ENCODE measurements at places on chromosomes 12 and 14. TPM values are rescaled to one million over a fixed set of nuclear protein-coding genes. Genes with fewer than 3 reads are reported as not detected.

GRCh38 chr14:68964300-68965093 is 14.6 kb downstream of the ACTN1 start:
- H3K36me3 ChIP-seq: no peaks in the 10 kb centered on the region
- H3K4me3 ChIP-seq: no peak overlapping the region
- peak overlapping the region; percentile 23 for H3K27ac ChIP-seq
- no peaks in the 10 kb centered on the region for H3K27me3 ChIP-seq
- no peak for DNase-seq

GRCh38 chr14:69263771-69264170 is 3.8 kb downstream of the GALNT16 start:
- peak overlapping the region; percentile 26 for H3K27ac ChIP-seq
- peaks cover 32% of the 10 kb centered on the region for H3K4me1 ChIP-seq
- H3K27me3 ChIP-seq: peaks cover 49% of the 10 kb centered on the region
- no peak overlapping the region for H3K4me3 ChIP-seq
- DNase-seq: peak; percentile 77

GRCh38 chr14:73619524-73619923 is 7.2 kb downstream of the ACOT6 start:
- H3K27ac ChIP-seq: no peak overlapping the region
- H3K4me1 ChIP-seq: no peaks in the 10 kb centered on the region
- H3K36me3 ChIP-seq: no peaks in the 10 kb centered on the region
- no peak for DNase-seq
- no peak overlapping the region for H3K4me3 ChIP-seq

Gene KRT2
- 1,598 TPM for total RNA-seq

- no peak for DNase-seq
- no peak overlapping the region for H3K27ac ChIP-seq
- no peaks in the 10 kb centered on the region for H3K27me3 ChIP-seq
- H3K36me3 ChIP-seq: no peaks in the 10 kb centered on the region
- no peaks in the 10 kb centered on the region for H3K4me1 ChIP-seq
Measured at GRCh38 chr12:62803756-62804155, 131.2 kb downstream of the PPM1H start.

DNA sequence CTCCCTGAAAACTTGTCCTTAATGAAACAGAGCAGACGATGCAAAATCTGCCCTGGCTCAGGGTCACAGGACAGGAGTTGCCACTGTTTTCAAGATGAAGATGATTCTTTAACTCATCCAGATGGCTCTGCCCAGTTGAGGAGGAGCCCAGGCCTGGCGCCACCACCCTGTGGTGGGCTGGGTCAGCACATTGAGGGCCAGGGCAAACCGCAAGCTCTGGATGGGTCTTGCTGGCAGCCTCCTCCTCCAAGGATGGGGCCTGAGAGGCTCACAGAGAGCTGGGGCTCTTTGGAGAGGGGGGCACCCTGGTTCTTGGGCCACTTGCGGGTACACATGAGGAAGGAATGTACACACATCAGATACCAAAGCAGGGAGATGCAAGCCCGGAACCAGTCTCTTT is 158.2 kb downstream of the NUAK1 start:
- no peak for DNase-seq
- no peaks in the 10 kb centered on the region for H3K36me3 ChIP-seq
- H3K4me3 ChIP-seq: no peak overlapping the region
- H3K4me1 ChIP-seq: peaks cover 8% of the 10 kb centered on the region
- no peaks in the 10 kb centered on the region for H3K27me3 ChIP-seq

- no peak overlapping the region for H3K4me3 ChIP-seq
- no peaks in the 10 kb centered on the region for H3K27me3 ChIP-seq
- no peak overlapping the region for H3K27ac ChIP-seq
- no peak for DNase-seq
Measured at GRCh38 chr14:54133896-54134295, 177.3 kb upstream of the BMP4 start.

GRCh38 chr12:127550271-127550670 is 716.7 kb upstream of the TMEM132C start:
- H3K4me1 ChIP-seq: no peaks in the 10 kb centered on the region
- no peak for DNase-seq

DNA sequence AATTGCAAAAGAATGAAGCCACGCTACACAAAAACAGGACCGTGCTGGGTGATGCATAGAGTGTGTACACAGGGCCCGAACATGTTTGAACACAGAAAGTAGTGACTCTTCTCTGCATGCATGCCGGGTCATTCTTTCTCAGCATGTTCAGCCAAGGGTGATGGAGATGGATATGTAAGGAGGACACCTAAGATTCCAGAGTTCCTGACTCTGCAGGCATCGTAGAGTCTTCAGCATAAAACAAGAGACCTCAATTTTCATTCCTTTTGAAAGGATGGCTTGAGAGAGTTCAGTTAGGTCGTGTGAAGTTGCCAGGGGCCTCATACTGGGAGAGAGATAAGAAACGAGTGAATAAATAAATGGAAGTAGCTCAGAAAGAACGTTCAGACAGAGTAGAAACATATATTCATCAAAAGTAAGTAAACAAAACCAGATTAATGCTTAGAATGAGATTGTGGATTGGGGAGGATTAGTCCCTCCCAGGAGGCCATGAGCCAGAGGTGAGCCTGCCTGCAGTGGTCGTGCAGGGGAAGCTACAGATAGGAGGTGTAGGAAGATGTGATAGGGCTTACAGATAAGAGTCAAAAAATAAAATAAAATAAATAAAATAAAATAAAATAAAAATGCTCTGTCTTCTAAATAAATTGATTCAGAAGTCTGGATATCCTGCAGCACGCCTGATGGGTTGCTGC is 27.6 kb upstream of the SEL1L start:
- H3K36me3 ChIP-seq: no peaks in the 10 kb centered on the region
- H3K4me3 ChIP-seq: no peak overlapping the region
- no peaks in the 10 kb centered on the region for H3K4me1 ChIP-seq
- H3K27me3 ChIP-seq: no peaks in the 10 kb centered on the region

DNA sequence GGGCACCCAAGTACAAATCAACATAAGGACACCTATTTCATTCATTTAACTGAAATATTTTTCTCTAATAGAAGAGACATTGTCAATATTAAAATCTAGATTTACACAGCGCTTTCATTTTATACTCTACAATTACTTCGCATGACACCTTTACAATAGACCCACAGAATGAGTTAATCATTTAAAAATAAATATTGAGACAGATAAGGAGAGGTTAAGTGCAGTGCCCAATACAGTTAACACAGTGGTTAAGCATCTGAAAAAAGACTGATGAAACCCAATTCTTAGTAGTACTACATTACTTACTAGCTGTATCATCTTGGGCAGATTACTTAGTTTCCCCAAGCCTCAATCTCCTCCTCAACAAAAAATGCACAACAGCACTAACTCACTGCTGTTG is 116.2 kb downstream of the DENND5B start:
- H3K4me1 ChIP-seq: no peaks in the 10 kb centered on the region
- H3K4me3 ChIP-seq: no peak overlapping the region
- H3K36me3 ChIP-seq: peaks cover 2% of the 10 kb centered on the region
- no peak overlapping the region for H3K27ac ChIP-seq
- H3K27me3 ChIP-seq: no peaks in the 10 kb centered on the region

GRCh38 chr14:75980856-75981255 is 939 bp downstream of the TGFB3 start:
- H3K27ac ChIP-seq: peak overlapping the region; percentile 93
- no peaks in the 10 kb centered on the region for H3K27me3 ChIP-seq
- no peak for DNase-seq
- H3K4me1 ChIP-seq: peaks cover 52% of the 10 kb centered on the region

GRCh38 chr14:33948869-33949408 is 1.9 kb downstream of the EGLN3 start:
- no peak overlapping the region for H3K27ac ChIP-seq
- H3K27me3 ChIP-seq: no peaks in the 10 kb centered on the region
- peak overlapping the region; percentile 77 for H3K4me3 ChIP-seq
- H3K36me3 ChIP-seq: no peaks in the 10 kb centered on the region

- H3K27me3 ChIP-seq: no peaks in the 10 kb centered on the region
- DNase-seq: no peak
Measured at GRCh38 chr12:57086493-57087009, 2.4 kb upstream of the NAB2 start.

GRCh38 chr14:61033855-61034254 is 52.8 kb downstream of the SLC38A6 start:
- DNase-seq: no peak
- no peak overlapping the region for H3K4me3 ChIP-seq
- H3K27me3 ChIP-seq: no peaks in the 10 kb centered on the region
- H3K4me1 ChIP-seq: peaks cover 3% of the 10 kb centered on the region
- no peak overlapping the region for H3K27ac ChIP-seq

GRCh38 chr12:55654511-55655214 is 18.0 kb downstream of the OR10P1 start:
- H3K27ac ChIP-seq: no peak overlapping the region
- no peak overlapping the region for H3K4me3 ChIP-seq
- H3K27me3 ChIP-seq: no peaks in the 10 kb centered on the region
- no peak for DNase-seq
- no peaks in the 10 kb centered on the region for H3K4me1 ChIP-seq

GRCh38 chr12:71069311-71069710 is 88.5 kb downstream of the TSPAN8 start:
- no peak overlapping the region for H3K4me3 ChIP-seq
- H3K27me3 ChIP-seq: no peaks in the 10 kb centered on the region
- H3K27ac ChIP-seq: peak overlapping the region; percentile 1

Gene CLMN
- 5.0 TPM for total RNA-seq

GRCh38 chr12:16475521-16475920 is 128.1 kb downstream of the MGST1 start:
- no peak overlapping the region for H3K27ac ChIP-seq
- no peaks in the 10 kb centered on the region for H3K27me3 ChIP-seq

DNA sequence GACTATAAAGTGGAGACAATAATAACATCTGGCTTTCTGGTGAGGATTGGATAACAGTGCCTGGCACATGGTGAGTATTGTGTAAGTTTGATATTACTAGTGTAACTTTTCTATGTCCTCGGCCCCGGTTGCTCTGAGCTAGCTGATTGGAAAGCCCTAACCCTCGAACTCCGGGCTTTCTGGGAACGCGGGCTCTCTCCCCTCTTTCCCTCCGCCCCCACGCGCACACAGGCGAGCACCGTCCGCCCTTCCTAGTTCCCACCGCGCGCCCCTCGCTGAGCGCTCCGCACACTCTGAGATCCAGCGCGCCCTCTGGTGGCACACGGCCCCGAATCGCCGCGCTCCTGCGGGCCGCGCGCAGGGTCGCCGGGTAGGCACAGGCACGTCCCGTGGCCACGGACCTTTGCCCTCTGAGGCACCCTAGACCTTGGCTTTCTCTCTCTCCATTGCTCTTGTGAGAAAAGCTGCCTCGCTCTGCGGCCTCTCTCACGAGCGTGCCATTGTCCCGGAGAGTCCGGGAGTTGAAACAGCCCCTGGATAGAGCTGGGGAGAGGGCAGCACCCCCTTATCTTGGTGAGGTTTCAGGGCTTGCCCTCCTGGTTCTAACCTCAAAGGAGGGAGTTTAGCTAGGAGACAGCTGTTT is 23.2 kb upstream of the ESRRB start:
- DNase-seq: no peak
- peaks cover 8% of the 10 kb centered on the region for H3K4me1 ChIP-seq
- no peak overlapping the region for H3K27ac ChIP-seq

DNA sequence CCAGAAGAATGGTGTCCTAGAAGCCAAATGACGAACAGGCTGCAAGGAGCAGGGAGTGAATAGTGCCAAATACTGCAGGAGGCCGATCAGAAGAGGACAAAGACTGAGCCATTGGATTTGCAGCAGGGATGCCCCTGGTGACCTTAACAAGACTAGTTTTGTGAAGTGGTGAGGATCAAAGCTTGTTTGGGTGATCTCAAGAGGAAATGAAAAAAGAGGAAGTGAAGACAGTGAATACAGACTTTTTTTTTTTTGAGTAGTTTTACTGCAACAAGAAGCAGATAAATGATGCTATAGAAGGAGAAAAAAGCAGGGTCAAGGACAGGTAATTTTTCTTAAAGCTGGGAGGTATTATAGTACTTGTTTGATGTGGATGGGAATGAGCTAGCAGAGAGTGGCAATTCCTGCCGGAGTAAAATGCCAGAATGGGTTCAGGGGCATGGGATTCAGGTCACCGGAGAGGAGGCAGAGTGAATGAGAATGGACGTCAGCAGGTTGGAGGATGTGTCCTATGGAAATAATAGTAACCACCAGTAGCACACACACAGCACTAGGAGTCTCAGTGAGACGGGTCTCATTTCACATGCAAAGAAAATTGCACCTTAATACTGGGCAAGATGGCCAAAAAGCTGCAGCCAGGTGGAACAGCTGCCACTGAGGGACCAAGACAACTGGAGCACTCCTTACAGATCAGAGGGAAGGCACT is 345.8 kb upstream of the CCDC196 start:
- no peak overlapping the region for H3K27ac ChIP-seq
- no peaks in the 10 kb centered on the region for H3K4me1 ChIP-seq
- DNase-seq: no peak

DNA sequence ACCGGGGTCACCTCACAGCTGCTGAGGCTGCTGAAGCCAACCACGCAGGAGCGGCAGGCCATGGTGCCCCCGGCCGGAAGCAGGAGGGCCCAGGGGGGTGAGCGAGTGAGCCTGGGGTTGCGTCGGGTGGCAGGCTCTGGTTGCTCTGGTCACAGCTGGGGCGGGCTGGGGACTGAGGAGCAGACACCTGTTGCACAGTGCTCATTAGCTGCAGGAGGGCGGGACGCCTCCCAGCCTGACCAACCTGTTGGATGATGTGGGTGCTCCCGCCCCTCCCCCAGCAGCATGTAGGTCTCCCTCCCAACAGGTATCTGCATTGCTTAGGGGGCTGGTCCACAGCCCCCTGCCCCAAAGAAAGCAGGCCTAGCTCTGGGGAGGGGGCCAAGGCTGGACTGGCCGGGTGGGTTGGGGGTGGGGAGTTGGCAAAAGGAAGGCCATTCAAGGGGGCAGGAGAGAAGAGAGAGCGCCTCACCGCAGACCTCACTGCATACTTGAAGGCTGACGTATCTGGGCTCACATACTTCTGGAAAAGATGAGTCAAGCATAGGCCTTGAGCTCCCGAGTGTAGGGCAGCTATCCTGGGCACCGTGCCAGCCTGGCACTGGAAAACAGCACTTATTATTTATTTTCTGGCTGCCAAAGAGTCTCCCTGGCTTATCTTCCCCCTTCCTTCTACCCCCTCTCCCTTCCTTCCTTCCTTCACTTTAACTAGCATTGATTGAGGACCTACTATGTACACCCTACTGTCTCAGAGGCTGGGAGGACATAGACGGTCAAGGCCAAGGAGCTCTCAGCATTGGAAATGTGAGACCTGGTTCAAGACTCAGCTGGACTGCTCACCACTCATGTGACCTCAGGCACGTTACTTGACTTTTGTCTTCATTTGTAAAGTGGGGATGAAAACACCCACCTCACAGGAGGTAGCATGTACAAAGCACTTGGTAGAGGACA is at the start of gene KRT80:
Gene KRT80 (minus strand): TSS at position 174 of the 951 bp plus-strand sequence. CDS start 112 bp downstream, at position 62.
- peak within 1 kb of the TSS; percentile 48 for H3K27ac ChIP-seq
- H3K27me3 ChIP-seq: no peaks in the 10 kb centered on the region
- H3K4me1 ChIP-seq: peaks cover 43% of the 10 kb centered on the region
- peak; percentile 93 for DNase-seq

- H3K4me3 ChIP-seq: no peak overlapping the region
- no peak for DNase-seq
- H3K27ac ChIP-seq: no peak overlapping the region
- no peaks in the 10 kb centered on the region for H3K27me3 ChIP-seq
- H3K4me1 ChIP-seq: peaks cover 4% of the 10 kb centered on the region
- no peaks in the 10 kb centered on the region for H3K36me3 ChIP-seq
Measured at GRCh38 chr12:49910331-49911212, 6.9 kb upstream of the FAIM2 start.
